ENCODE measurements at places on chromosomes 5 and 9.

- DNase-seq: no peak
Measured at GRCh38 chr5:71910741-71911140, 191.7 kb downstream of the CARTPT start.

GRCh38 chr5:58094031-58094430, 365.9 kb downstream of the PLK2 start:
- DNase-seq: no peak

DNA sequence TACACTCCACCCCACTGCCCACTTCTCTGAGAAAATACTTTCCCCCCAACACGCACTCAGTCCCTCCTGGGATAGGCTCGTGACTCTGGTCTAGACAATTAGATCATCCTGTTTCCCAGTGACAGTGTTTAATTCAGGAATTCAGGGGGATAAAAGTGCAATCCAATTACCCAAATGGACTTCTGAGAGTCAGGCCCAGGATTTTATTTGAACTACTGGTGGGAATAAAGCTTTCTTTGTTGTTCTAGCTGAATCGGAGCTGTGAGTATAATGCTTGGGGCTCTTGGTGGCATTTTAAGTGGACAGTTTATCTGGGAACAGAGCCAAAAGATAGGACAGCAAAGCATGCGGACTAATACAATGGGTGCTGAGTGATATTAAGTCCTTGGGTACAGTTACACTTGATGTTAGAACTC, 683.3 kb downstream of the MAT2B start:
- peak; percentile 35 for DNase-seq

- no peak for DNase-seq
Measured at GRCh38 chr9:80292231-80292630, 720.5 kb downstream of the TLE4 start.
